Stimulated activated CD4-positive, alpha-beta T cell treated with anti-CD3 and anti-CD28 coated beads, Interleukin-1b, Interleukin-23, amount 100 ng/mL, for 24 hours (primary cell): ENCODE measurements at places on chromosomes 4 and X.

DNA sequence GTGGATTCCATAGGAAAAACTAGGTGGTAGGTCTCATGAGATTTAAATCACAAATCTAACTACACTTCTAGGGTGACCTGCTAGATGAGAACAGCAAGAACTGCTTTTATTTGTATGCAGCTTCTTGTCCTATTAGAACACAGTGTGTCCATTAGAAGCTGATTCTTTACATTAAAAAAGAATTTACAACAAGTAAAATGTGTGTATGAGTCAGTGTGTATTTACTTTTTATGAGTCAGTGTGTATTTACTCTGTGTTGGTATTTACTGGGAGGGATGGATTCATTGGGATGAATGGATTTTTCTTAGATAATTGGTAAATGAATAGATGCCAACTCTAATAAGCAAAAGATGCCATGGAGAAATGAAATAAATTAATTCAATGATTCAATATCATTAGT lies 40.6 kb upstream of the XPNPEP2 start:
- no peak for DNase-seq

GRCh38 chr4:172631832-172632231 lies 536.8 kb upstream of the GALNT7 start:
- no peak for DNase-seq

DNA sequence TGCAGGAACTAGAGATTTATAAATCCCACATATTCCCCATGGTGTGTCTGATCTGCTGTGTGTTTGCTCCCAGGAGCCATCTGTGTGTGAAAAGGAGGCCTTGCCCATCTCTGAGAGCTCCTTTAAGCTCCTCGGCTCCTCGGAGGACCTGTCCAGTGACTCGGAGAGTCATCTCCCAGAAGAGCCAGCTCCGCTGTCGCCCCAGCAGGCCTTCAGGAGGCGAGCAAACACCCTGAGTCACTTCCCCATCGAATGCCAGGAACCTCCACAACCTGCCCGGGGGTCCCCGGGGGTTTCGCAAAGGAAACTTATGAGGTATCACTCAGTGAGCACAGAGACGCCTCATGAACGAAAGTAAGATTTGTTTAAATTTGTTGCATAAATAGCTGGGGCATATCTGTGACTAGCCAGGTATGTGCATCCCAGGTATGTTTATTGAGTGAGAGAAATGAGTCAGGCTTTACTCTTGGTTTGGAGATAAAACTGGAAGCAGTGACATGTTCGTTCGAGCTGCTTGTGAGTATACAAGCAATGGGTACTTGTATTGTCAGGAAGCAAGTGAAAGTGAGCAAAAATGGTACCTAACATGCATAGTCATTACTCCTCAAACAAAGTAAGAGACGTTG lies 89.5 kb downstream of the PTTG2 start:
- no peak for DNase-seq

GRCh38 chr4:32142075-32142474 lies 1421.9 kb downstream of the PCDH7 start:
- no peak for DNase-seq

GRCh38 chrX:106912864-106913263 lies 7.3 kb upstream of the CLDN2 start:
- no peak for DNase-seq

- DNase-seq = no peak
Measured at GRCh38 chrX:10173331-10173900, 16.6 kb downstream of the CLCN4 start.

DNA sequence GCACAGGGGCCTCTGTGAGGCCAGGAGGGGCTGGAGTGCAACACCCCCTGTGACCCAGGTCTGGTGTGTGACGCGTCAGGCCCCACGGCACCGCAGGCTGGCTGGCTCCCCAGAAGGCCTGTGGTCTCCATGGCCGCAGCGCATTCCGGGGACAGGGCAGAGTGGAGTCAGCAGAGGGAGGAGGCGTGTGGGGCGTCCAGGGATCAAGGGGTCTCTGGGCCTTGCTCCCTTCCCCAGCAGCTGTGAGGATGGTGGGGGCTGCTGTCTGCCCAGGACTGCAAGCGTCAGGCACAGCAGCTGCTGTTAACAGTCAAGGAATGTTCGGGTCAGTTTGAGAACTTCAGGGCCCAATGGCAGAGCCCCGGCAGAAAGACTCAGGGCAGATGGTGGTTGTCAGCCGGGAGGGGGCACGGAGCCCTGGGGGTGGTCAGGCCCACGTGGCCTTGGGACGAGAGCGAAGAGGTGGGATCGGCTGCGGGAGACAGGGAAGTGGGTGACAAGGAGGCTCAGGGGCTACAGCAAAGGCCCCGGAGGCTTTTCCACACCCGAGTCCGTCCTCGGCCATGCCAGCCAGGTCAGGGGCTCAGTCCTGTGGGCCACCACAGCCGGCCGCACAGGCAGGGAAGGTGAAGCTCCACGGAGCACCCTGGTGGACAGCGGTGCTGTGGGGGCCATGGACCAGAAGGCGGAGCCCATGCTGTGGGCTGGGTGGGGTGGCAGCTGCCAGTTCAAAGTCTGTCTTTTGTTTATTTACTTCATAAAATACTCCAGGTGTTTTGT lies 18.3 kb downstream of the PCGF3 start:
- DNase-seq = no peak

DNA sequence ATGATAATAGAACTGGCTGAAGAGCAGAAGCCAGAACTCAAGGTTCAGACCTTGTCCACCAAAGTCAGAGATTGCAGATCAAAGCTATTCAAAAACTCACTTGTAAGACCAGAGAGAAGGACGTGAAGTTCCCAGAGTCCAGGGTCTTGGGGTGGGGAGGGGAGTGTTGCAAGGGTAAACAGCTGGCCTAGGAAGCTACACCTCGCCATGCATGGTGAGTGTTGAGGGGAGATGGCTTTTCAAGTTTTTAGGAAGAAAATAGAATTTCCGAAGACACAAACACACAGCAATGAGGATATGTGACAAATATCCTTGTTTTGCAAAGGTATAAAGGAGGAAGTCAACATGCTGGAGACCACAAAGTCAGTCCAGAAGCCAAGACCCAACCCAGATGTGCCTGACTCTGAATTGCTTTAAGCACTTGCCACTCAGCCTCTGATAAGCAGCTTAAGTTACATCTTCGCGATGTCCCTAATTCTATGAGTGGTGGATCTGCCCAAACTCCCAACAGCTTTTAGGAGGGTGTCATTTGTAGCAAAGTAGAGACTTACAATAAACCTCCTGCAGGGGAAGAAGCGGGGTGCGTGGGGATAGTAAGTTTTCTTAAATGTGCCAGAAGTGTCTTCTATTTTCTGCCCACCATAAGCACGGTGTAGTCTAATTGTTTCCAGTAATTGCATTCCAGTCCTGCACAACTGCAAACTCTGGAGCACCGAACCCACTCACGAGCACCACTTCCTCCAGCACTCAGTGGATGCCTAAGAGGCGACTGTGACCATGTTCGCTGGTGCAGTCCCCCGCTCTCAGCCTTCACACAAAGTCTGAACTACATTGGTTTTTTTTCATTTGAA lies 26.5 kb downstream of the HAND2 start:
- no peak for DNase-seq

GRCh38 chrX:70979136-70979762 lies 48.4 kb upstream of the SLC7A3 start:
- DNase-seq = no peak

DNA sequence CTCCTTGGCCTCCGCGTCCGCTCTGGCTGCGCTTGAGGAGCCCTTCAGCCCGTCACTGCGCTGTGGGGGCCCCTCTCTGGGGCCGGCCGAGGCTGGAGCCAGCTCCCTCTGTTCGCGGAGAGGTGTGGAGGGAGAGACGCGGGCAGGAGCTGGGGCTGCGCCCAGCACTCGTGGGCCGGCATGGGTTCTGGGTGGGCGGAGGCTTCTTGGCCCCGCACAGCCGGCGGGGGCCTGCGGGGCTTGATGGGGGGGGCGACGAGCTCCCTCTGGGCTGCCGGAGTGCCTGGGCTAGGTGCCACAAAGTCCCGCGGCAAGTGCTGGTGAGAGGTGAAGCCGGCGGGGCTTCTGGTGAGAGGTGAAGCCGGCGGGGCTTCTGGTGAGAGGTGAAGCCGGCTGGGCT lies 61.9 kb downstream of the ANKRD50 start:
- DNase-seq = no peak

- no peak for DNase-seq
Measured at GRCh38 chr4:185013417-185014125, 4.7 kb upstream of the HELT start.

DNA sequence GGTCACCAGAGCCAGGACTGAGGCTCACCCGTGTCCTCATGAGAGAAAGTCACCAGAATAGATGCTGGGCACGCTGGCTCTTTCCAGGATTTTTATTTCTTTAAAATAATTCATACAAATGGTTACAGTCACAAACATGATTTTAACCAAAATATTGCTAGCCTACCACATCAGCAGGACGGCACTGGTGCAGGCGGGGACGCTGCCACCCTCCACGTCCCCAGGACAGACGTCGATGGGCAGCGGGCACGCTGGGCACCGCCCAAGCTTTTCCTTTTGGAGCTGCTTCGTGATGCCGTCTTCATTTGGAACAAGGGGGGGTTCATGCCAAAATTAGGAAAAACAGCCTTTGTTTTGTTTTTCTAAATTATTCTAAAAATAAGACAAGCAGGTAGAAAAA lies 37.6 kb downstream of the CTBP1 start:
- no peak for DNase-seq
